ENCODE measurements at places on chromosomes 2 and 18.

DNA sequence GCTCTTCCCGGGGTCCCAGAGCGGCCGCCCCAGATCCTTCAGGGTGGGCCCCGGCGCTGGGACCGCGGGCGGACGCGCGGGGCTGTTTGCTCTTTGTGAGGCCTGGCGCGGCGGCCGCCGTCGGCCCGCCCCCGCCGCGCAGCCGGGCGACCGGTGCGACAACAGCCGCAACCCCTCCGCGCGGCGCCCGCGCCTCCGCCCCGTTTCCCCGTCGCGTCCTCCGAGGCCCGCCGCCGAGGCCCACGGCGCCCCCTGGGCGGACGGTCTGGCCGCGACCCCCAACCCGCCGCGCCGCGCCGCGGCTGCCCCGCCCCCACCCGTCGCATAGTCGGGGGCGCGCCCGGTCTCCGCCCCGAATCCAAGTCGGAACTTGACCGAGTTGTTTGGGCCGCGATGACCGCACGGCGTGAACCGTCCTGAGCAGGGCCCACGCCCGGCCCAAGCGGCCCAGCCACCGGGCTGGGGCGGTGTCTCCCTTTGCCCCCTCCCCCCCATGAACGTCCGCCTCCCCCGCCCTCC is 448 bp downstream of the YPEL5 start:
- no peak for DNase-seq

- DNase-seq, result no peak
These were observed 18.6 kb downstream of the ERMN start for GRCh38 chr2:157307021-157307420.

DNA sequence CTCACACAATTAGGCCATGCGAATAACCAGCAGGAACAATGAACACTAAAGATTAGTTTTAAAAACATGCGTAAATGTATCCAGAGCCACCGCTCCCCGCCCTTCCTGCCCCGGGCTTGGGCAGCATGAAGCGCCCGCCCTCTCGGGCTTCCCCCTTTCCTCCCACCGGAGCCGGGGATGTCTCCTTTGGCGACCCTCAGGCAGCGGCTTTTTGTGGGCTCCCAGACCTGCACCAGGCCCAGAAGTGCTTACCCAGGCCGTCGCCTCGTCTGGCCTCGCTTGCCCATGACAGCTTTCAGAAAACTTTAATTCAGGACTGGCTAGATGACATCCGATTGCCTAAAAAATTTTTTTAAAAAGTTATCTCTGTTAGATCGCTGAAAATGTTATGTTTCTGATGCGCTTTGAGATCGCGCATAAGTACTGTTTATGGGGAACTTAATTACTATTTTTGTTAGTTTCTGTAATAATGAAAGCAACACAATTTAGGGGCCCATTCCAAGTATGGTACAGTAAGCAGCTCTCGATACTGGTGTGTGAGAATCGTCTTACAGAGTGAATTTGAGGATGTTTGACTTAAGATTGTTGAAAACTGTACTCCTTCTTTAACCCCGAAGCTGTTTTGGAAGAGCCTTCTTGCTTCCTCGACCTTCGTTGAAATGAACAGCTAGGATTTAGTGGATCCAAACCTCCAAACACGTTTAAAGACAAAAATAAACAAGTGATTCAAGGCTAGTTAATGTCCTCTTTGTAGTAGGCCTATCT is 1.1 kb downstream of the MAP3K20 start:
- no peak for DNase-seq

DNA sequence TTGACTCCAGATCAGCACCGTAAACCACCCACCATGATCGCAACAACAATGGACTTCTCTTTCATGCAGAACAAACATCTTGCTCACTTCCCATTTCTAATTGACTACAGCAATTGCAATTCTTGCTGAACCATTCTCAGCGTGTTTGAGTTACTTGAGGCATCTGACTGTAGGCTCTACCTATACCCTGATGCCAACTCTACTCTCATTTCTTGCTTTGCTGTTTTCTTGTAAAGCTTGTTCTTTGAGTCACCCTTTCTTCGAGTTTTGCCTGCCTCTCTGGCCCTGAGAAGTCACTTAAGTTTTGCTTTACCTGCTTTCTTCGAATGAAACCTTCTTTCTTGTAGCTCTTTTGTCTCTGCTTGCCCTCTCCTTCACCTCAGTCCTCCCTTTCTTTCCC is 160.5 kb upstream of the RND3 start:
- DNase-seq, result no peak

GRCh38 chr2:218284106-218284811 is 8.0 kb downstream of the TMBIM1 start:
- peak; percentile 34 for DNase-seq

DNA sequence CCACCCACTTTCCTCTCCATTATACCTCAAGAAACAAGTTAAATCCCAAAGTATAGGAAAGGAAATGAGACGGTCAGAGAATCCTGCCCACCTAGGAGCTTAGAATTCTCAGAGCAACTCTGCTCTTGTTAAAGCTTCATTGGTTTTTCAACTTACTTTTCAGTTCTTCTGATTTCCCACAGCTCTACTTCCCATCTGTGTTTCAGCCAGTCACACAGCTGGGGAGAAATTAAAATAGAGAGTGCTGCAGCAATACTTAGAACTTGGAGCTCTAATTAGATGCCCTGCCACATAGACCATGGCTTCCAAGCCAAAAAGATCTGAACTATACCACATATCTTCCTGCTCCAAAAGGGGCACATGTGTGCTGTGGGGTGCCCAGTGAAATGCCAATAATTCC is 166.7 kb downstream of the RIT2 start:
- DNase-seq, result no peak

DNA sequence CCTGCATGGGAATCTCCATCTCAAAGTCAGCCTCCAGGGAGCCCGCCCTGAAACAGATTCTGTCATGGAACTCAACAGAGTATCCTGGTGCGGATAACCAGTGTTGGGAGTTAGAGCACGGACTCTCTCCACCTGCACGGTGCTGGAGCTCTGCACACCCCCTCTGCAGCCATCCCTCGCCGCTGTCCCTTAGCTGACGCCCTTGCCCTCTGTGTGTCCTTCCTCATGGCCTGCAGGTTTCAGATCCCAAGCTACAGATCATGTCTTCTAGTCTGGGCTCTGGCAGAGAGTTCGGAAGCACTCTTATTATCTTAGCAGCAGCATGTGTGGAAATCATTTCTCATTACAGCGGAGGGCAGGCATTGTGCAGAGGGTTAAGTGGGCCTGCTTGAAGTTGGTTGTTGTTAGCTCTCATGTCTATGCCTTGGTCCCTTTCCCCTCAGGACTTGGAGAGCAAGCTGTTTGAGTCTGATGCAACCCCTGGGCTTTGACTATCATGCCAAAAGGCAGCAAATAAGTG is 26.0 kb downstream of the TMEM127 start:
- no peak for DNase-seq

GRCh38 chr2:76197428-76197827 is 486.7 kb upstream of the GCFC2 start:
- DNase-seq, result no peak

DNA sequence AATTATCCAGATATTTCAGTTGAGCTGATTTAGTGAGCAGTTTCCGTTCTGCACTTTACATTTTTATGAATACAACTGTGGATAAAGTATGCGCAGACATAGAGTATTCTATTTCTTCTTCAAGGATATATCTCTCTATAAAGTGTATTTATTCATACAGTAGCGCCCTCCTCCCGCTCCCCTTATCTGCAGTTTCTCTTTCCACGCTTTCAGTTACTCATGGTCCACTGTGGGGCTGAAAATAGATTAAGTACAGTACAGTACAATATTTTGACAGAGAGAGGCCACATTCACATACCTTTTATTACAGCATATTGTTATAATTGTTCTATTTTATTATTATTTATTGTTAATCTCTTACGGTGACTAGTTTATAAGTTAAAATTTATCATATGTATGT is 19.7 kb upstream of the FHL2 start:
- DNase-seq, result no peak

- DNase-seq, result no peak
These were observed 31.4 kb downstream of the YWHAQ start for GRCh38 chr2:9599430-9599829.
